ENCODE measurements at places on chromosomes 2 and 18. TPM values are rescaled to one million over a fixed set of nuclear protein-coding genes. Genes with fewer than 3 reads are reported as not detected.

- no peak for DNase-seq
Measured at GRCh38 chr18:8298186-8298585, 311.1 kb upstream of the RAB12 start.

GRCh38 chr2:139214801-139215200 is 434.6 kb upstream of the NXPH2 start:
- peak; percentile 43 for DNase-seq

GRCh38 chr2:2828774-2829368 is 497.8 kb upstream of the MYT1L start:
- DNase-seq = no peak

GRCh38 chr2:8222979-8223694 is 458.7 kb upstream of the ID2 start:
- DNase-seq = no peak

DNA sequence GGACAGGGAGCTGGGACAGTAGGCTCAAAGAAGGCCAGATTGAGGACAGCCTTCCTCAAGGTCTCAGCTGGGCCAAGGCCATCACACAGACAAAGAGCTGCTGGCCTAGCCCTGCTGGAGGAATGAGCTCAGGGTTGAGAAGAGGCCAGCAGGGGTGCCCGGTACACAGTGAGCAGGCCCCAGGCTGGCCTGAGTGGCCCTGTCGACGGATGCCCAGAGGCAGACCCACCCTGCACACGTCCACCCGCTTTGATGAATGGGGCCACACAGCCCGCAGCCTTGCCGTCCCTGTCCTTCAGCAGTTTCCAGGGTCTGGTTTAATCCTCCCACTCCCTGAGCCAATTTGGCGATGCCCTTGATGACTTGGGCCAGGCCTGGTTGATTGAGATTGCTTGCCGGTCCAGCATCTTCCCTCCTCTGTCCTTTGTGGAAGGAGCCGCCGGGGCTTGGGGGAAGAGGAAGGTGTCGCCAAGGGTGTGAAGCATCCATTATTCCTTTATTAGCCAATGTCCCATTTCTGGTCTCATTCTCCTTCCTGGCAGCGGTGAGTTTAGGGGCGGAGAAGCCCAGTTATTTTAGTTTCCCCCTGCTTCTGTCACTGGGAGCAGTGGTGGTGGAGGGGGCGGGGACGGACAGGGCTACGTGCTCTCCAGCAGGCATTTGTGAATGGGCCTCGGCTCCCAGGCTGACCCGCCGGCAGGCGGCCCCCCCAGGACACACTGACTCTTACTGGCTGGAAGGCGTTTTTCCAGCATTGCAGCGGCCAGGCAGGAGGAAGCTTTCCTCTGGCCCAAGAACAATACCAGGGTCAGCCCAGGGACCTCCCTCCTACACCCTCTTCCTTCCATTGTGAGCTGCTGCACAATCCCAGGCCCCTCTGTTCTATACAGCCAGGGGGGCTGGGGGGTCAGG is 141.8 kb downstream of the CTIF start:
- DNase-seq = no peak

DNA sequence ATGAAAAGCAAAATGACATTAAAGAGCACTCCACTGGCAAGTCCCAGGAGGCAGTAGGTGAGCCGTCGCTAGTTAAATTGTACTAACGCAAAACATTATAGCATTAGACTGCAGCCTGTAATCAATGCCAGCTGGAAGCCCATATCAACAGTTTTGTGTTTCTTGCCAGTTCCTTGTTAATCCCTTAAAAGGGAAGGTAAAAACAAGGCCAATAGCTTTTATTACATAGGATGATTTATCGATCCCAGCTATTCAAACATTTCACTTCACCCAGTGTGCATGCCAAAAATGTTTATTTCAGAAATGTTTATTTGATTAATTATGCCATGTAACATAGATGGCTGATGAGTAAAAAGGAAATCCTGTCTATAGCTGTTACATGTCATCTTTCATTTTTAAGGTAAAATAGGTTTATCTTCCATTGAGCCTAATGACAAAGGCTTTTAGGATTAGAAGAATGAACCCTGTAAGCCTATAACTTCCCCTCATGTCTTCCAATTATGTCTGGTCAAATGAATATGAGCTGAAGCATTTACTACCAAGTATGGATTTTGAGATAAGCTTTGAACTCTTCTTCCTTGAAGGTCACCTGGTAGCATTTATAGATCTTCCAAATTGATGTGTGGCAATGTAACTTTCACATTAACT is 591.2 kb downstream of the RNF144A start:
- no peak for DNase-seq

DNA sequence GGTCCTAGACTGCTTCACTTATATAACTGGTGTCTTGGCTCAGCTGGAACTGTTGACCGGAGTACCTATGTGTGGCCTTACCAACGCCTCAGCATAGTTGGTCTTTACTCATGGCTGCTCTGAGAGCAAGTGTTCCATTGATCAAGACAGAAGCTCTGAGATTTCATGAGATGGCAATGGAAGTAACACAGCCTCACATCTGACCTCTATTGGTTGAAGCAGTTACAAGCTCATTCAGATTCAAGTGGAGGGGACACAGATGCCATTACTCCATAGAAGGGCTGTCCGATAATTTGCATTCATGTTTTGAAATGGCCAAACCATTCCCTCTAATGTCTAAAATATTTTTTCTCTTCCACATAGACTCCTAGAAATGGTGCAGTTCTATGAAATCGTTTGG is 46.4 kb upstream of the STK39 start:
- no peak for DNase-seq

DNA sequence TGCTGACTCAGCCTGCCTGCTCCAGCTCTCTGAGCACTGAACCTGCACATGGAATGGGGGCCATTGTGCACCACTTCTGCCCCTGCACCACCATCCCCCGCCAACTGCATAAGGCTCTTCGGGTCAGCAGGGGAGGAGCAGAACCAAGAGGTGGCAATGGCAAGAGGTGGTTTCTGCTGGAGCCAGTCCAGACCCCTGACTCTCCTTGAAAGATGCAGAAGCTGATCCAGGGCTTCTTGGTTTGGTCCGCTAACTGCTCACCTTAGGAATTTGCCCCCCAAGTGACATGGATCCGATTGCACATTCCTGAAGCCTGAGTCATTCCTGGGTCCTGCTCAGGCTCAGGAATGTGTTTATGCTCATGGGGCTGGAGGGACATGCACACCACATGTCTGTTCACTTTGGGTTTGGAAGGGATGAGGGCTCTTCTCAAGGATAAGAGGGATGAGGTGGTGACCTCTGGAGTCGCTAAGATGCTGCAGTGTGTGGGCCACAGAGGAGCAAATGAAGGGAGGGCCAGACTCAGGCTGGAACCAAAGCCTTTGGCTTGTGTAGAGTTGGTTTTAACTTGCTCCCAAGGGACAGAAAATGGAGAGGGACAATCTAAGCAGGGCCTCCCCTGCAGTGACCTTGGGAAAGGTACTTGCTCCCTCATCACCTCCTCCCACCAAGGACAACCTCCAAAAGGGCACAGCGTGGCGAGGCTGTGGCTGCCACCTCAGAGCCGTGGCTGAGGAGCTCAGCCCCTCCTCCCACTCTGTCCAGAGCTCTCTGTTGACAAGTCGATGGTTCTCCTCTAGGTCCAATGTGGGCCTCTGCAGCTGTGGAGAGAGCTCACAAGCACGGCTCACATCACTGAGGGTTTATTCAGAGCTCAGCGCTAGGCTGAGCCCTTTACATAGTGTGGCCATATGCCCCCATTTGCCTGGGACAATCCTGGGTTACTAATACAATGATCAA is 66.2 kb downstream of the HS1BP3 start:
- peak; percentile 97 for DNase-seq

DNA sequence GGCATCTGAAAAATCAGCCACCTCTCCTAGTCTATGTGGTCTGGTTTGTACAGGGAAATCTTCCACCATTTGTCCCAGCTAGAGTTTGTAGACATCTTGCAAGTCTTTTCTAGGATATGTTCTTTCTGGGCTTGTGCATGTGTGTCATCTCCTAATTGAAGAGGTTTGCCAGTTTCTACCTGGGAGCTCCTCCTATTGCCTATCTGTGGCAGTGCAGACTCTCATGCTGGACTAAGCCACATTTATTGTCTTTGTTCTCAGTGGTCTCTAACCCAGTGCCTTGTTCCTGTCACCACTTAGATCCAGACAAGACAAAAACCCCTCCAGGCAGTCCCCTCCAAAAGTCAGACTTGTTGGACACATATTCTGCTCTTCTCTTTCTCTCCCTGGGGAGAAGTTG is 72.0 kb upstream of the MRPS9 start:
- no peak for DNase-seq

DNA sequence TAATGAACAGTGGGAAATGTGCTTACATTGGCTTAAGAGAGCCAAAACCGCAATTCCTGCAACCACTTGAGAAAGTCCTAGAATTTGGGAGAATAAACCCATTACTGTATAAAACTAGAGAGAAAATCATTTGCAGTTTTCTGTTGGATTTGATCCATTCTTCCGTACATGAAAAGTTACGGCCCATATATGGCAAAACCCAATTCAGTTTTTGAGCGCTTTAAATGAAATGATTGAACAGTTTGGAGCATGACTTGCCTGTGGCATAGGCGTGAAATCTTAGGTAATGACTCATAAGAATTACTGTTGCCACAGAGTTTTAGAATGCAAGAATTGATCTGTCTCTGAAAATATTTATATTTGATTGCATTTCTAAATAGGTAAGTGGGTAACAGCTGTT is 52.0 kb downstream of the PHLPP1 start:
- no peak for DNase-seq

GRCh38 chr18:59386909-59387686 is 28.0 kb upstream of the LMAN1 start:
- DNase-seq = no peak

DNA sequence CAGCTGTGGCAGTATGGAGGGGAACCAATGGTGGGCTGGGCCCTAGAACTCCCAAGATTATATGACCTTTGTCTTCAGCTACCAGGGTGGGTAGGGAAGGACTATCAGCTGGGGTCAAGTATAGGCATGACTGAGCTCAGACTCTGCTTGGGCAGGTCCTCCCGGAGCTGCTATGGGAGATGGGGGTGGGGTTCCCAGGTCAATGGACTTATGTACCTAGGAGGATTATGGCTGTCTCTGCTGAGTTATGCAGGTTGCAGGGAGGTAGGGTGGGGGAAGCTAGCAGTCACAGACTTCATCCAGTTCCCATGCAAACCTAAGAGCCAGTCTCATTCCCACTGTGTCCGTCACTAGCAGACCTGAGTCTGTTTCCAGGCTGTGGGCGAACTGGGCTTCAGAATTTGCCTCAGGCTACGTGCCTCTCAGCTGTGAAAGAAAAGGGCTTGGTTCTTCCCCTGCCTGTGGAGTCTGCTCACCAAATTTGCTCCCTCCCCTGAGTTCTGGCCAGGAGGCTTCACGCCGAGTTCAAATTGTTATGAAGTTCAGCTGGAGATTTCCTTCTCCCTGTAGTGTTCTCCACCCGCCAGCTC is 985.8 kb upstream of the NRXN1 start:
- no peak for DNase-seq

DNA sequence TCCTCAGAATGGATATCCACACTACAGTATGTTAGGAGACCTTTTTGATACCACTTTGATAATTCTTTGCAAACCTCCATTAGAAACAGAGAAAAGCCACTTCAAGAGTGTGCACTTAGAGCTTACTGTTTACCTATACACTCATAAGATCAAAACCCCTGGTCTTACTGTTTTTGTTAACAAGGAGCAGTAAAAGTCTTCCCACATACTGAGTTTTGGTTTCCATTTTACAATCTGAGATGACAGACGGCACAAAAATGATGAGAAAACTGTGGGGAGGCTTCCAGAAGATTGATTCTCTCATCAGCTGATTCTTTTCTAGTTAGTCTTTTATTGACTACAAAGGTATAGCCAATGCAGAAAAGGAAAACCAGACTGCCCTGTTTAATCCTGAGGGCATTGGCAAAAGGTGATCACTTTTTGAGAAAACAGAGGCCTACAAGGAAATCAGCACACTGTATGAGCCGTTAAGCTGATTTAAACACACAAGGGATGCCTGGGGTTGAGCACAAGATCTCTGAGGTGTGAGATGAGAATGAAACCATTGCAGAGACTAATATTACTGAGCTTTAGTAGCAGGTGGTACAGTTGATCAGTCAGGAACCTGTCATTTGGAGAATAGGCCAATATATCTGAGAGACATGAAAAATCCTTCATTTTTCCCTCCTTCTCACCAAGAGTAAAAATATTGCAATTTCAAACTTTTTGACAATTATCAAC is 368.6 kb downstream of the GRB14 start:
- DNase-seq = no peak

- DNase-seq = no peak
Measured at GRCh38 chr2:25941042-25941441, 41.3 kb downstream of the KIF3C start.

GRCh38 chr2:62038975-62039771 is 133.7 kb downstream of the COMMD1 start:
- peak; percentile 18 for DNase-seq

AQP12B gene
- total RNA-seq = not detected

CYP27A1 gene
- total RNA-seq = 32.0 TPM

MAB21L4 gene
- total RNA-seq = 2.5 TPM

CIB4 gene
- total RNA-seq = not detected

ACVR1C gene
- total RNA-seq = 0.13 TPM

Measured in kidney epithelial cell (primary cell).